ENCODE measurements at places on chromosomes 11 and 22.

GRCh38 chr11:134398079-134398444 is 14.0 kb downstream of the B3GAT1 start:
- DNase-seq, result no peak

GRCh38 chr11:71505001-71505400 is 22.1 kb upstream of the KRTAP5-7 start:
- DNase-seq, result no peak

DNA sequence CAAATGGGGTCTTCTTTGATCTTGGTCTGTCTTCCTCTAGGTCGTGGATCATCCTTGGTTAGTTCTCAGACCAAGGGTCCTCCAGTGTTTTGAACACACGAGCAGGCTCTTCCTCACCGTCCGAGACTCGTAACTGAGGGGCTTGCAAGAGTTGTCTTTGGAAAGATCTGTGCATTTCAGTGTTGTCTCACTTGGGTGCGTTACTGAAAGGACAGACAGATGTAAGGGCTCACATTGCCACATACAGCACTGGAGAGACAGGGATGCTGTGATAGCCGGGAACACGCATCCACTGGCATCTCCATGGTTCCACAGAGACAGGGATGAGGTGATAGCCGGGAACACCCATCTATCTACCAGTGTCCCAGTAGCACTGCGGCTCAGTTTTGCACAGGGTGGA is 15.7 kb downstream of the GLB1L2 start:
- DNase-seq, result no peak

GRCh38 chr11:26930518-26931247 is 63.2 kb upstream of the FIBIN start:
- DNase-seq, result no peak

- no peak for DNase-seq
These were observed 15.8 kb downstream of the ACAT1 start for GRCh38 chr11:108137212-108137611.

- peak; percentile 80 for DNase-seq
These were observed 73.0 kb downstream of the CYB5R2 start for GRCh38 chr11:7600205-7600775.

GRCh38 chr11:10728789-10729472 is 22.1 kb upstream of the CTR9 start:
- no peak for DNase-seq

DNA sequence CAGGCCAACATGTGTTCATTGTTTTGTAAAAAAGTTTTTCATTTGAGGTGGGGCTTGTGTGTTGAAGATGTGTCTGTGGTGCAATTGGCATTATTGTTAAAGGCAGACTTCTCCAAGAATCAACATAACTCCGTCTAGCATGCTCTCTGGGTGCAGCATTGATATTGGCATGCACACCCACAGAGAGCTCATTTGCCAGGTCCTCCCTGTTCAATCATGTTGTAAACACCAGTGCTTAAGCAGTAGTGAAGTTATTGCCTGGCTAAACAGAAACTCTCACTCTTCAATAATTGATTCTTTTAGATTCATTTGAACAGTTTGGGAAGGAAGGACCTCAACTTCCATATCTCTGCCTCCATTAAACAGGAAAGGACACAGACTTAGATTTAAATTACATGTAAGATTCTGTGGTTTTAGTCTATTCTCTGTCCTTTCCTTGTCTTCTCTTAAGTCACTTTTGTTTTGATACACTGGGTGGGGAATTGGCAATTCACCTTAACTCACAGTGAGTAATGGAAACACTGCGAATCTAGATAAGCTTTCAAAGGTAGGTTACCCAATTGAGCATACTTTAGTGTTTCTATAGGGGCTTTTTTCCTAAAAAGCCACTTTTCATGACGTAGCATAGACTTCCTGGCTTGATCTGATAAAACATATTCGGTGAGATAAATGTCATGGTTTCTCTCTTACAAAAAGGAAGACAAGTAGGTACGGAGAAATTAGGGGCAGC is 30.8 kb upstream of the EXPH5 start:
- no peak for DNase-seq

- DNase-seq, result no peak
These were observed 414.6 kb upstream of the LARGE1 start for GRCh38 chr22:34334893-34335292.

- DNase-seq, result no peak
These were observed 12.3 kb downstream of the PAX6 start for GRCh38 chr11:31798554-31799434.

- no peak for DNase-seq
These were observed 9.2 kb upstream of the NARS2 start for GRCh38 chr11:78583889-78584288.

DNA sequence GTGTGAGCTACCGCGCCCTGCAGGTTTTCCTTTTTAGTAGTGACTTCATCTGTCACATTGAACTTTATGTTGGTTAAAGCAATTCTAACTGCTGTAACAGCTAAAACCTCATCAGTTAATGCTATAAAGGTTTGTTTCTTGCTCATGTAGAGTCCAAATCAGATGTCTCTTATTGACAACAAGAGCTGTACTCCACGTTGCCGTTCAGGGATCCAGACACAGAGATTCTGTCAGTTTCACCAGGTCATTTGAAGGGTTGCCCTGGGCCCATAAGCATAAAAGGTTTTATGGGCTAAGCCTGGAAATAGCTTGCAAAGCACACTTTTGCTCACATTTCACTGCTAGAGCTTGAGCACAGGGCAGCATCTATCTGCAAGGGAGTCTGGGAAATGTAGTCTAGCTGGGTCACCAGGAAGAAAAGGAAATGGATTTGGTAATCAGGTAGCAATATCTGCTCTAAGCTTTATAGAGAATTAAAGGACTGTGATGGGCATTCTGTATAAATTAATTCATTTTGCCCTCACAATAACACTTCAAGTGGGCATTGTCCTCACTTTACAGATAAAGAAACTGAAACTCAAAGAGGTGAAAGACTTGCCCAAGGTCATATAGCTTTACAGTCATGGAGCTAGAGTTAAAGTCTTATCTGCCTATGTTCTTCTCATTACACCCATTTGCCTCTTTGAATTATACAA is 25.2 kb upstream of the PTPRJ start:
- DNase-seq, result no peak

- DNase-seq, result no peak
These were observed at the start of gene PLA2G3 for GRCh38 chr22:31139866-31140716. Gene PLA2G3, minus strand, starts transcription at chr22:31140508. Its CDS starts 154 bp downstream, at chr22:31140354.

DNA sequence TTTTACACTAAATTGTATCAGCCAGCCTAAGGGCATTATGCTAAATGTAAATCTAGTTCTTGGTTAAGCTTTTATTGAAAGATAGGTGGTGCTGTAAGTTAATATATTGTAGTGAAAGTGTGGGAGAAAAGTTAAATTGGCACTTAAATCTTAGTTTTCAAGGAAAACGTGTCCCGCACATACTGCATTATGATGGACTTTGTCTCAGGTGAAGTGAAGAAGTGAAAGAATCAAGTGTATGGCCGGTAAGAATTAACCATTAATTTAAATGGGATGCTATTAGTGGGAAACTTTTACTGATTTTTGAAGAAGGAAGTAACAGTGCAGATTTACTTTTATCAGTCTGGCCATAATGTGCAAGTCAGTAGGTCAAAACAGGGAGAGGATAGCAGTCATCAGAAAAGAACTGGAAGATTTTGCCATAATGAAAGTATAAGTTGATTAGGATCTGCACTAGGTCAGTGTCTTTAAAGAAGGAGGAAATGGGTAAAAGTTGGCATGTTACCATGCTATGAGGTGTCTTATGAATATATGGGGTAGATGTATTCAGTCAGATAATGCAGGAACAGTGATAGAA is 81.6 kb downstream of the PDHX start:
- DNase-seq, result no peak

- DNase-seq, result no peak
These were observed 72.8 kb upstream of the MTMR2 start for GRCh38 chr11:95996621-95997235.

GRCh38 chr11:116112087-116112935 is 608.1 kb upstream of the CADM1 start:
- DNase-seq, result no peak

DNA sequence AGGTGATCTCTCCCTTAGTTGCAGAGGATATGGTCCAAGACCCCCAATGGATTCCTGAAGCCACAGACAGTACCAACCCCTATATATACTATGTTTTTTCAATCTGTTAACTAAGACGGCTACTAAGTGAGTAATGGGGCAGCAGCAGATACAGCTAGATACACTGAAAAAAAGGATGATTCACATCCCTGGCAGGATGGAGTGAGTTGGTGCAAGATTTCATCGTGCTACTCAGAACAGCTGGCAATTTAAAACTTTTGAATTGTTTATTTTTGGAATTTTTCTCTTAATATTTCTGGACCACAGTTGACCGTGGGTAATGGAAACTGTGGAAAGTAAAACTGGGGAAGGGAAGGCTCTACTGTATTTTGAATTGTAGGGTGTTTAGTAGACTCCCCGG is 17.0 kb upstream of the TMEM218 start:
- DNase-seq, result peak; percentile 27

- peak; percentile 66 for DNase-seq
These were observed 75.8 kb downstream of the CD44 start for GRCh38 chr11:35214792-35215193.

DNA sequence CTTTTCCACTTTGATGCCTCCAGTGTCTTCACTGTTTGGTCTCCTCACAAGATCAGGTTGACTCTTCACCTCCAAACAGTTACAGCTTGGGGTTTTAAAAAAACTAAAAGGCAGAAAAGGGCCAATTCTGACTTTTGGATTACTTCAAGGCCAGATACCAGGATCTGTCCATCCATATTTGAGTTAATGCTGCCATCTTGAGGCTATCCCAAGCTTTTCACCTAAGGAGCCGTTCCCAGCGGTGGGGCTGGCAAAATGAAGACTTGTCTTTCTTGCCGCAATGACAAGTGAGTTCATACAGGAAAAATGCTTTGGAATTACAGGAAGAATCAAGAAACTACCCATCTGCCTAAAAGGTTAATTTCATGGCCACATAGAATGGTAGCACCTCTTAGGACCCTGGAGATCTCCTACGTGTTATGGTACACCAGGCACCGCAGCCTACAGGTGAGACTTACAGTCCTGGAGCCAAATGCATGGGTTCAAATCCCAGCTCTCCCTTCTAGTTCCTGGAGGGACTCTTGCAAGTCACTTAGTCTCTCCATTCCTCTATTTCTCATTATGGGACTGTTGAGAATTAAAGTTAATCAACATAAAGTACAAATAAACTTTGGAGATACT is 6.0 kb upstream of the OR5B21 start:
- DNase-seq, result peak; percentile 19

DNA sequence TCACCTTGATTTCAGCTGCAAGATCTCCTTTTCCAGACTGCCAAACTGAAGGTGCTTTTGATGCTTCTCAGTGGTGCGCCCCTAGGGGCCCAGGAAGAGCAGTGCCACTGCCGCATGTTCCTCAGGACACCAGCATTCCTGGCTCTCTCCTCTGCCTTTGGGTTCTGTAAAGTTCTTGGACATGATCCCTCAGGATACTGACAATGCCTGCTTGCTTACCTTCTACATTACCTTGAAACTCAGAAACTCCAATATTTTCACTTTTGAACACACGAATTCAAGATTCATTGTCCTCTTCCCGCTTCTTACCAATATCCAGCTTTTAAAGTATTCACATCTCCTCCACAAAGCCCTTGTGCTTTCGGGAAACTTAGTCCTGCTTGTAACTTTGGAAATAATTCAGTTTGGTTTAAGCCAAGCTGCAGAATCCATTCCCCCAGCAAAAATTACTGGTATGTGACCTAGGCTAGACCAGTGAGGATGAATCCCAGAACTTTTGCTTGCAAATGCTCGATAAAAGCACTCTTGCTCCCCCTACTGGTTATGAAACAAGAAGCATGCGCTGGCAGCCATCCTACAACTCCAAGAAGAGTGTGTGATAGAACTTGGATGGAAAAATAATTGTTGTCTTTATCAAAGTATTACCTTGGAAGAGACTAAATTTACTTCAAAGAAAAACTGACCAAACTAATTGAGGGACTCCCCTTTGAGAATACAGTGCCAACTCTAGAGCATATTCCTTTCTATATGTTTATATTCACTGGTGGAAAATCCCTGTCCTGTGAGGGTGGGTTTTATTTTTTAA is 16.5 kb upstream of the OR5B21 start:
- DNase-seq, result peak; percentile 61

DNA sequence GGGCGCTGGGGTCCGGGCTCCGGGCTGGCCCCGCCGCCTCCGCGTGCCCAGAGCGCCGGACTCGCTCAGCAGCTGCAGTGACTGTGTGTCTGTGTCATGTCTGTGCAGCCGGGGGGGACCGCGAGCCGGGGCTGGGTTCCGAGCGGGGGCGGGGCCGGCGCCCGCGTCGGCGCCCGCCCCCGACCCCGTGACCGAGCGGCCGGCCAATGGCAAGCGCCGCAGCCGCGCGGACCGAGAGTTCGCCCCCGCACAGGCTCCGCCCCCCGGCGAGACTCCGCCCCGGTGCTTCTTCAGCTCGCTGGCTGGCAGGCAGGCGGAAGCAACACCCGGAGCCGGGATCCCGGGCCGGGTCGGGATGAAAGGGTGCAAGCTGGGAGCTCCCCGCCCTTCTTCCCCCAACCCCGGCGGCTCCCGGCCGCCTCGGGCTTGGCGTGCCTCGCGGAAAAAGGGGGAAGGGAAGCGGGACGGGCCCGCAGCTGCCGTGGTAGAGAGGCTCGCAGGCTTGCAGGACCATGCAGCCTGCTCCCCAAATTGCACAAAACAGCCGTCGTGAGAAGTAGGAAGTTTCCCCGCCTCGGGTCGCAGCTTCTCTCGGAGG is 750 bp upstream of the LARGE1 start:
- peak; percentile 89 for DNase-seq

- DNase-seq, result no peak
These were observed 221.2 kb upstream of the B3GAT1 start for GRCh38 chr11:134633276-134633675.

DNA sequence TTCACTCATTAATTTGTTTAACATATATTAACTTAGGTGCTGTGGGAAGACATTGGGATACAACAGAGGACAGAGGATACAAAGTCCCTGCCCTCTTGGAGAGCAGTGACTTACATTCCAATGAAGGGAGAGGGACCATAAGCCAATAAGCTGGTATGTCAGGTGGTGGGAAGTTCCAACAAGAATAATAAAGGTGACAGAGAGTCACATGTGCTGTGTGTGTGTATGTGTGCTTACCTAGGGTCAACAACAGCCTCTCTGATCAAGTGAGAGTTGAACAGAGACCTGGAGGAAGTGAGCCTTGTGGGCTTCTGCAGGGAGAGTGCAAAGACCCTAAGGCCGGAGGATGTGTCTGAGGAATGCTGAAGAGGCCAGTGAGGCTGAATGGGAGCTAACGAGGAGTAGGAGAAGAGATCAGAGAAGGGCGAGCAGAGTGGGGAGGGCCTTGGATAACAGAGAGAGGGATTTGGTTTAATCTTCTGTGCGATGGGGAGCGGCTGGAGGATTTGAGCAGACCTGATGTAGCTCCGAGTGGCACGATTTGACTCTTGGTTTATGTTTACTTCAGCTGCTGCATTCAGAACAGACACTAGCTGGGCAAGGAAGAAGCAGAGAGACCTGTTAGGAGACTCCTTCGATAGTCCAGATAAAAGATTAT is 35.3 kb downstream of the MAP6 start:
- no peak for DNase-seq
